ENCODE measurements at places on chromosomes 1 and 21.

GRCh38 chr1:212792396-212792908 is 758 bp downstream of the TATDN3 start:
- no peak for DNase-seq

DNA sequence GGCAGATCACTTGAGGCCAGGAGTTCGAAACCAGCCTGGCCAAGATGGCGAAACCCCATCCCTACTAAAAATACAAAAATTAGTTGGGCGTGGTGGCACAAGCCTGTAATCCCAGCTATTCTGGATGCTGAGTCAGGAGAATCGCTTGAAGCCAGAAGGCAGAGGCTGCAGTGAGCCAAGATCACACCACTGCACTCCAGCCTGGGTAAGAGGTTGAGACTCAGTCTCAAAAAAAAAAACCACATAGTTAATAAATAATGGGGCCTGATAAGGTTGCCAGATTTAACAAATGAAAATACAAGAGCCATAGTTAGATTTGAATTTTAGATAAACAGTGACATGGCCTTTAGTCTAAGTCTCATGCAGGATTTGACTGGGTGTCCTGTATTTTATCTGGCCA is 175.7 kb downstream of the ZZZ3 start:
- no peak for DNase-seq

DNA sequence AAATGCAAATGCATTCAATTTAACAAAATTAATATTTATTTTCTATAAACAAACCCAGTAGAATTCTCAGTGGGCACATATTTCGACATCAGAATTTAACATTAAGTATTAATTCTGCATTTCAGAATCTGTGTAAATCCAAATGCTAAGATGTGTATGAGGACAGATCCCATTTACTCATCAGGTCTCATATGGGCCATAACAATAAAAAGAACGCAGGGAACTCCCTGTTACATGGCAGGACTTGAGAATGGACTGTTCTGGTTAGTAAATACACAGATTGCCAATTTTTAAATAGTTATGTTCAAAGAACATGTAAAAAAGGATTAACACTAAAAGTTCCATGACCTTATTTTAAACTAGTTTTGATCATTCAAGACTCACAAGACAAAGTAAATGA is 104.0 kb downstream of the SLC30A10 start:
- DNase-seq = no peak

- no peak for DNase-seq
These were observed 48.0 kb downstream of the DMAP1 start for GRCh38 chr1:44261171-44261817.

GRCh38 chr1:225736437-225737098 is 41.1 kb upstream of the SRP9 start:
- peak; percentile 58 for DNase-seq

- peak; percentile 7 for DNase-seq
These were observed 29.9 kb downstream of the FUBP1 start for GRCh38 chr1:77948841-77949424.

DNA sequence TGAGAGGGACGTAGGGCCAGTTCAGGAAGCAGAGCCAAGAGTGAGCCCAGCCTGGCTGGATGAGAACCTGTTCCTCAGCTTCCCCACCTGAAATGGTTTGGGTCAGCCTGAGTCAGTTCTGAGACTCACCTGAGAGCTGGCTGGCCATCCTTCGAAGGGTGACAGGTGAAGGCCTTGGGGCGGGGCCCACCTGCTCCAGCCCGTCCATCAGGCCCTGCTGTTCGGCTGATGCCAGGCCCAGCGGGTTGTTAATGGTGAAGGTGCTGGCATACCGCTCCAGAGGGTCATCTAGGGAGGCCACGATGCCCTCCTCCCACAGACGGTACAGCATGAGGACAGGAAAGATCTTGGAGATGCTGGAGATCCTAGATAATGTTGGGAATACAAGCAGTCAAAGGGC is 14.1 kb downstream of the LACTBL1 start:
- DNase-seq = no peak

- DNase-seq = peak; percentile 92
These were observed 764 bp downstream of the PKNOX1 start for GRCh38 chr21:42974832-42975820.

GRCh38 chr1:33310702-33311101 is 10.2 kb downstream of the A3GALT2 start:
- DNase-seq = no peak

- no peak for DNase-seq
These were observed 27.1 kb upstream of the PDXK start for GRCh38 chr21:43691801-43692200.

- DNase-seq = no peak
These were observed 151.2 kb downstream of the KIF26B start for GRCh38 chr1:245306020-245306419.

GRCh38 chr1:38686927-38687255 is 172.7 kb downstream of the RRAGC start:
- DNase-seq = no peak

GRCh38 chr1:192445241-192445640 is 128.4 kb downstream of the RGS21 start:
- DNase-seq = no peak

GRCh38 chr1:225645194-225645895 is 7.6 kb downstream of the ENAH start:
- DNase-seq = no peak

DNA sequence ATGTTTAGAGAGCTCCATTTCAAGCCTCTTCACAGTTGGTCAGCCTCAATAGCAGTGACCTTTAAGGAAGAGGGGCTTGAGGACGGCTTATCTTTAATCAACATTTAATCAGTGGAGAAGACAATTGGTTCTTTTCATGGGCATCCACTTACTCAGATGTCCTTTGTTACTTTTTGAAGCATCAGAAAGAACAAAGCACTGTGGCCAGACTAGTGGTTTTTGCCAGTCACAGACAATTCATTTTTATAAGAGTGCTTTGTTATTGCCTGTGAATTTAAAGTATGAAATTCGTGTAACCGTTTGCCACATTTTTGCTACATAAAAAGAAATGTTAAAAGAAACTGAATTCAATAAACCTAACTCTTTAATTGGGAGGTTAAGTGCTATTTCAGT is 222.8 kb downstream of the TPR start:
- no peak for DNase-seq

DNA sequence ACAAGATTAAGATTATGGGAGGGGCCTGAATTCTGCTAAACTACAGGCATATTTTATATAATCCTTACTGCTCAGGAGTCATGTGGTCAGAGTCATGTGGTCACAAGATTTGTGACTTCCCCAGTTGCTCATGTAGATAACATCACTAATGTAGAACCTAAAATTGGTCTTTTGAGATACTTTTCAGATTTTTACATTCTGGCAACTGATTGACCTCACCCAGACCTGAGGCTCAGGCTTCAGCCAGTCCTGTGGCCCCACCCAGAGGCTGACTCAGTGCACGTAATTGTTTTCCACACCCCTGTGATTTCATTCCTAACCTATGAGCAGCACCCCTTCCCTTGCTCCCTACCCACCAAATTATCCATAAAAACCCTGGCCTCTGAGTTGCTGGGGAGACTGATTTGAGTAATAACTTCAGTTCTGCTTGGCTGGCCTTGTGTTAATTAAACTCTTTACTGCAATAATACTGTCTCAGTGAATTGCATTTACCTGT is 41.7 kb upstream of the ZNF326 start:
- no peak for DNase-seq

DNA sequence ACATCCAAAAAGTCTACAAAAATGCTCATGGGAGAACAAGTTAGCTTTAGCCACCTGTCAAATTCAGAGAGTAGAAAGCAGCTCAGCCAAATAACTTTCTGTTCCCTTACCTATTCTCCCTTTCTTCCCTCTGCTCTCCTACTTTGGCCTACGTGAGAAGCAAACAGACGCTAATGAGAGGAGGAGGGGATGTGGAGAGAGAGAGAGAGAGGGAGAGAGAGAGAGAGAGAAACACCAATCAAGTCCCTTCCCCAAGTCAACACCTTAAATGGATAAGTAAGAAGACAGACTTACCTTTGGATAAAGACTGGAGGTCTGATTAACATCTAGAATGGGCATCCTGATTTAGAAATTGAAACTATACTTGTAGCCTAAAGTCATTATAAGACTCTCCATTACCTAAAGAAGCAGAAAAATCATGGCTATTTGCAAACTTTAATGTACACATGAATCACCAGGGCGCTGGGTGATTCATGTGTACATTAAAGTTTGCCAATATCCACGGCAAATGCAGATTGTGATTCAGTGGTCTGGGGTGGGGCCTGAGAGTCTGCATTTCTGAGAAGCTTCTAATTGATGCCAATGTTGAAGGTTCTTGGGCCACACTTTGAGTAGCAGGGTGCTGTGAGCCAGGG is 13.1 kb upstream of the DUSP12 start:
- DNase-seq = no peak

- DNase-seq = no peak
These were observed 294.6 kb downstream of the TTLL7 start for GRCh38 chr1:83704350-83704749.

- DNase-seq = no peak
These were observed 116.5 kb upstream of the IRF2BP2 start for GRCh38 chr1:234726359-234726943.

GRCh38 chr1:172818841-172819527 is 160.1 kb downstream of the FASLG start:
- DNase-seq = no peak

GRCh38 chr1:48540587-48540986 is 68.6 kb upstream of the SPATA6 start:
- DNase-seq = no peak

DNA sequence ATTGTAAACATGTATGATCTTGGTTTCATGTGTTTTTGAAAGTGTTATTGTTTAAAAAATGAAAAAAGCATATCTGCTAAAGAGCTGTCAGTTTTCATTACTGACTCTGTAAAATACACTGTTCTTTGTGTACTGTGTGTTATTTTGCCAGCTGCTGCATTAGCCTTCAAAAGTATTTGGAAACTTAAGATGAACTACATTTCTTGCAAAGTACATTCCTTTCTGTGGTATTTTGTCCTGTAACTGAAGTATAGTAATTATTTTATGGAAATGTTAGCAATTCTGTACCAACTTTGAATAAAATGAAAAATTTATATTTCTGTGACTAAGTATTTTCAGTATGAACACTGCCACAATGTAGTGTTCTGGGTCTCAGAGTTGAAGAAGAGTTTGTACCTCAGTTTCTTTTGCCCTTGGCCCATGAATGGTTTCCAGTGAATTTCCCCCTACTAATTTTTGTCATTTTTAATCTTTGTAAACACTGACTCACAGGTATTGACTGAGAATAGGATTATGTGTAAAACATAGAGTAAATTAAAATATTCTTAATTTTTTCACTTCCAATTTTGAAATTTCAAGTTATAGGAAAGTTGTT is 32.7 kb downstream of the MRPS6 start:
- no peak for DNase-seq

DNA sequence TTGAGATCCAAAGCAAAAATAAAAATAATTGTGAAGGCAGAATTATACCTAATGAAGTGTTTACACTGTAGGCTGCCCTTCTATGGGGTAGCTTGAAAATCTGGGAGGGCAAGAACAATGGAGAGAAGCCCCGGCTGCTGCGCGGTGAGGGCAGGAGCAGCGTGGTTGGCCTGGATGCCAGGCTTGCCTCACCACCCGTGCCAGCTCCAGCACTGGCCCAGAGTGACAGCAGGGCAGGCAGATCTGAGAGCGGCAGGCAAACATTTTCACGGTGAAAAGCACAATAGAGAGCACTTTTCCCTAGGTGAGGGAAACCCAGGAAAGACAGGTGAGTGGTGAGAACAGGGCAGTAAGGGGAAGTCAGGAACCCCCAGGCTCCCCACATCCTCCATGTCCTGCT is 1.4 kb downstream of the PROK1 start:
- no peak for DNase-seq

DNA sequence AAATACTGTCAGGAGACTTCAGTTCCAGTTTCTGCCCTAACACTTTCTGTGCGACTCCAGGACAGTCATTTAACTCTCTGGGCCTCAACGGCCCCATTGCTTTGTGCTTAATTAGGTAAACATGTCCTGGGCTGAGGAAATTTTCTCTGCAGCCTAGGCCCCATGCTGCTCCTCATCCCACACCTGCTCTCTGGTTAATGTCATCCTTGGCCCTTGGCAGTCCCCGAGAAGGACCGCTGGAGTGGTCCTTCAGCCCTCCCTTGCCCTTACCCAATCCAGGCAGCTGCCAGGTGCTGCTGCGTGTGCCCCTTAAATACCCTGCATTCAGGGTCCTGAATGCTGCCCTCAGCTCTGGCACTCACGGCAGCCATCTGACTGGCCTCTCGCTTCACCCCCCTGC is 18.7 kb downstream of the UBL4B start:
- no peak for DNase-seq

DNA sequence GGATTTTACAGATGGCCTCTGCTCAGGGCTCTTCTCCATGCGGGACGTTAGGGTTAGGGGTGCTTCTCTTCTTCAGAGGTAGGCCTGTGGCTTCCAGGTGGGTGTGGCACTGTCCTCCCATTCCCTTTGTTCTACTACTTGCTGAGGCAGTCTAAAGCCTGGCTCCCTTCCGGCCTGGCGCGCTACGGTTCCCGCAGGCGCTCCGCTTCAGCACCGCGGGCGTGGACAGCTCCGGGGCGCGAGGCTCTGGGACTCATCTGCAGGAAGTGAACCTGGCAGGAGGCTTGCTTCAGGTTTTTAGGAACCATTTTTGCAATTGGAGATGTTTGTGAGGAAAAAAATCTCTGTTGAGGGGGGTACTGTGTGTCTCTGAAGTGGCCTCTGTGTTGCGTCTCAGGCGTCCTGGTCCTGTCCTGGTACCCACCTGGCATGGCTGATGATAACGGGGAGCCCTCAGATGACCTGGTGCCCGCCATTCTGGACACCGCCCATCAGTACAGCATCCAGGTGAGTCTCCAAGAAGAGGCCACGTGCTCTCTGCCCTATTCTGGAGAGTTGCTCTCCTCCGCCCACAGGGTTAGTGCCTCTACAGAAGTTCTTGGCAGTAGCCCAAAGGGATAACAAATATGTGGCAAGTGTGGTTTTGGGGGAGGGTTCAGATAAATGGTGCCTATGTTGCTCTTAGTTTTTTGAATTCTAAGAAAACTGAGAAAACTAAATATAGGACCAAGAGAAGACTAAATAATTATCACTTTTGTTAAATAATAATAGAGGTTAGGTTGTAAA is 1.9 kb downstream of the MANEAL start:
- DNase-seq = peak; percentile 67

DNA sequence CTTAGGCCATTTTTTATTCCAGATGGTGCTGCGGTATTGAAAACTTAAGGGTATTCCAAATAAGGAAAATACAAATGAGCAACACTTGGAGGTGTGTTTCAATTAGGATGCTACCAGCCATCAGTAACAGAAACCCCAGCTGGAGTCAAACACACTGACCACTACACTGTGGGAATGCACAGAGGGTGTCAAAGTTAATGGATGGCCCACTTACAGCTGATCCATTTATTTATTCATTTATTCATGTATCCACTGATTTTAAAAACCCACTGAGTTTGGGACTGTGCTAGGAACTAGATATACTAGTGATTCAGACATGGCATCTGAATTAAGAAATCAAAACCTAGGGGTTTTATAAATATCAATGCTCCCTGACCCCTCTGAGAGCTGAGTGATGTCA is 24.5 kb upstream of the GJA5 start:
- no peak for DNase-seq

Measured in SK-N-SH (cell line).